ENCODE measurements at places on chromosomes 12 and 14.
A peak's percentile ranks its signal among the peaks of the same experiment; 100 is the strongest.

DNA sequence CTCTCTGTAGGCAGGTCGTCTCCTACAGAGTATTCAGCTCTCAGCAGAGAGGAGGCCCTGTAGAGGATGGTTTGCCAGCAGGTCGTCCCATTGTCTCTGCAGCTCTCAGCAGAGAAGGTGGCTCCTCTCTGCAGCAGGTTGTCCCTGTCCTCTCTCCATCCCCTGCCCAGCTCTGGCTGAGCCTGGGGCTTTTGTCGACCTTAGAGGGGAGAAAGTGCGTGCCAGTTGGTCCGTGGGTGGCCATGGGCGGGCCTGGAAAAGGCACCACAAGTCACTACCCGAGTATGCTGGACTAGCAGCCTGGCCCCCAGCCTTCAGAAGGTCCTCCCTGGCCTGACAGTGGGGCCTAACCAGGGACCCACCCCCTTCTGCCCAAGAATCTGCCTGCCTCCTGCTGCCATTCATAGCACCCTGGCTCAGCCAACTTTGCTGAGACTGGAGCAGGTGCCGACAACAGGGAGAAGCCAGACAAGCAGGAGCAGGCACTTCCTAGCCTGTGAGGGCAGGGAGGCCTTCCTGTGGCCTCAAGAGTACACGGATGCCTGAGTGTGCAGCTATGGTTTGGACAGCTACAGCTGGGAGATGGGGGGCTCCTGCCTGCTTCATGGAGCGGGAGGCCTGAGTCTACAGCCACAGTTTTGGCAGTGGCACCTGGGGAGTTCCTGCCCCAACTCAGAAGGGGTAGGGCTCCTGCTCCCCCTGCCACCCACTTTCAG is 59.7 kb upstream of the KCNH3 start:
- DNase-seq, result no peak

GRCh38 chr12:131204416-131205274 is 250.9 kb downstream of the ADGRD1 start:
- no peak for DNase-seq

- no peak for DNase-seq
Observed at GRCh38 chr14:69013943-69014782, 35.1 kb upstream of the ACTN1 start.

DNA sequence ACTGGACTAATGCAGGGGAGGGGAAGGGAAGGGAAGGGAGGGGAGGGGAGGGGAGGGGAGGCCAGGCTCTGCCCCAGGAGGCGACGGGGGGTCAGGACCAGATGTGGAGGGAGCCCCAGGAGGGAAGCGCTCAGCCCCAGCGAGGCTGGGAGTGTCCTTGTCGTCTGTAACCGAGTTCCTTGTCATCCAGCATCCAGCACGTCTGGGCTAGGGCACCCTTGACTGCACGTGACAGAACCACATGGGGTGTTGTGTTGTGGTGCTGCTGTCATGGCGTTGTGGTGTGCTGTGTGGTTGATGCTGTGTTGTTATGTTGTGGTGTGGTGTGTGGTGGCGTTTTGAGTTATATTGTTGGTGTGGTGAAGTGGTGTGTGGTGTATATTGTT is 28.4 kb upstream of the SFSWAP start:
- DNase-seq, result peak; percentile 59

GRCh38 chr14:100568164-100568997 is 18.8 kb downstream of the BEGAIN start:
- DNase-seq, result no peak

GRCh38 chr12:98999559-98999958 is 354.5 kb downstream of the APAF1 start:
- no peak for DNase-seq

DNA sequence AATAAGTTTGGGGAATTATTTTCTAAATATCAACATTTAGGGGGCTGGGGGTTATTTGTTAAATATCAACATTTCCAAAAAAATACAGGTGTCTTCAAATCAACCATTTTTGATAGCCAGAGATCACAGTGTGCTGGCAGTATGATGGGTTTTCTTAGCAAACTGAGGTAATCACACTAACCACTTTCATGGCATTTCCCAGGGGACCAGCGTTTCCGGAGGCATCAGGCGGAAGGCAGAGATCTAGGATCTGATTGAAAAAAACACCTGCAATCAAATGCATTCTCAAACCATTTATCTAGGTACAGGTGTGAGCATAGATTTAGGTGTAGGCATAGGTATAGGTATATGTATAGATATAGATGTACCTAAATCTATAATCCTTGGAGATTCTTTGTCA is 34.6 kb downstream of the GLRX5 start:
- DNase-seq, result no peak

DNA sequence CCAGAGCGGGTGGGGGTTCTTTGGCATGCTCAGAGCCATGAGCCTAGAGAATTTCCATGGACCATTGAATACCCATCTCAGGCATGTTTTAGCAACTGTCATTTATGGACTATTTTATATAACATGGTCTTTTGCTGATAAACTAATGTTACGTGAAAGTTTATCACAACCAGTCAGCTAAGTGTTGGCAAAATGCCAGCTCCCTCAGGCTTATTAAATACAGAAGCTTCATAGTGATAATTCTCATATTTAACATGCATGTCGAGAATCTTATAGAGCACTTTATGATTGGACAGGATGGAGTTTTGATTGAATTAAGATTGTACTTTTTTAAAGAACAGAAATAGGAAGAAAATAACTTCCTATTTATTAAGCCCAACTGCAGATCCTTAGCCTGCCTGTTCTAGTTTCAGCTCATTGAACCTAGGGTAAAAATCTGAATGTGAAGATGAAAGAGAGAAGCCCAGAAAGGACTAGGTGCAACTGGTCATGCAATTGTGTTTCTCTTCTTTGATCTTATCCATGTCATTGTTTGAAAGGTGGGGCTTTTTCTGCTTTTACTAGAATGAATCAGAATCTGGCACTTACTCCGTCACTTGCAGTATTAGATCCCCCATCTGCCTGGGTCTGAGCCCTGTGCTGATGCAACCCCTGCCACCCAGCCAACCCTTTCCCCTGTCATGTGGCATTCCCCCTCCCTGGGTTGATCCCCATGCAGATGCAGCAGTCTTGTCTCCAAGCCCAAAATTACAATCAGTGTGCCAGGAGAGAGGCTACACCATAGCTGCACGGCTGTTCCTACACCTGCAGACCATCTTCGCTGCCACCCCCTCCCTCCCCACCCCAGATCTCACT is 134.6 kb upstream of the EVL start:
- DNase-seq, result no peak

DNA sequence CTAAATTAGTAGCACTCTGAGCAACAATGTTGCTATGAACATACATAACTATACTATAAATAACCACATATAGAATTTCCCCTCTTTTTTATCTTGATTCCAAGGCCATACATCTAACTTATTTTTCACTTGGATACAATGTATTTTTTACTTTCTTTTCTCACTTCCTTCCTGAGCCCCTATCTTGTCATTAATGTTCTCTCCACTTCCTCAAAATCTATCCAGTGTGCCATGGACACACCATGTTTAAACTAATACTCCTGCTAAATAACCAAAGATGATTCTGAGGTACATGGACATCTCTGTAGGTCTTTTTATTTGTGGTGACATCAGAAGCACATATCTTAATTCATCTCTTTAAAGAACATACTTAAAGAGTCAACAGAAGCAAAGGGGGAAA is 251.2 kb downstream of the C12orf42 start:
- DNase-seq, result no peak

DNA sequence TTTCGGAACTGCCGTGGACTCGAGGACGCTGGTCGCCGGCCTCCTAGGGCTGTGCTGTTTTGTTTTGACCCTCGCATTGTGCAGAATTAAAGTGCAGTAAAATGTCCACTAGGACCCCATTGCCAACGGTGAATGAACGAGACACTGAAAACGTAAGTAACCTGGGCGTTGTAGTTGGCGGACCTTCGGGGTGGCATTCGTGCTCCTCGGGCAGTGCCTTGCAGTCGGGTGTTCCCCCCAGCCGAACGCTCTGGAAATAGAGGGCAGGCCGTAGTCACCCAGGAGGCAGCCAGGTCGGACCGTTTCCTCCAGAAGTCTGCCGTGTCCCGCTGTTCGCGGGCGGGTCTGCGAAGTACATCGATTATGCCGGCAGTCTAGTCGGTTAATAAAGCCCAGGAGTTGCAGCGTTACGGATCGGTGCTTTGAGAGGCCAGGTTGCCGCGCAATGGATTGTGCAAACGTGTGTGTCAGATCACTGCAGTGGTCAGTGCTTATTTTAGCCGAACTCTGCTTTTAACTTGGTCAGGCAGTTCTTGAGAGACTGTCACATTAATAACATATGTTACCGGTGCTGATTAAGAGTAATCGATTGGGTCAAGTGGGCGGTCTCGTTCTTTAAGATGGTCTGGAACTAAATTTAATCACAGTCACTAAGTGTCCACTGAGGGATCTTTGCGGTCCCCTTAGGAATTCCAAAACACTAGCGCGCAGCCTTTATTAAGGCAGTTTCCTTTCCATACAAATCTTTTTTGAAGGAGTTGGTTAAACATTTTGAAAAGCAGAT is 906 bp downstream of the MARK3 start:
- peak; percentile 28 for DNase-seq

- DNase-seq, result peak; percentile 65
Observed at GRCh38 chr12:93502802-93503623, 35.7 kb downstream of the MRPL42 start.

DNA sequence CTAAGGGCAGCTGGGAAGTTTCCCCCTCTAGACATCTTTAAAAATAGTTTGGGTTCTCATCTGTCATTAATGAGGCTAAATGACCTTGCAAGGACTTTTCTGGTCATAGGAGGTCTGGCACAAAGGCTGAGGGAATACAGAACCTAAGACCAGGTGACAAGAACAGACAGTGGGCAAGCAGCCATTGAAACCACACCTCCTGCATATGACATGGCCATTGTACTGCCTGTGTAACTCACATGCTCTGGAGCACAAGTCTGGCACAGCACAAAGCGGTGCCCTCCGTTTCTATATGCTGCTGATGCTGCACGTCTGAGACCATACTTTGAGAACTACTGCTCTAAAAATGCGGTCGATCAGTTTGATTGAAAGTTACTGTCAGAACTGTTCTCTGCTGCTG is 143.3 kb downstream of the APAF1 start:
- no peak for DNase-seq

DNA sequence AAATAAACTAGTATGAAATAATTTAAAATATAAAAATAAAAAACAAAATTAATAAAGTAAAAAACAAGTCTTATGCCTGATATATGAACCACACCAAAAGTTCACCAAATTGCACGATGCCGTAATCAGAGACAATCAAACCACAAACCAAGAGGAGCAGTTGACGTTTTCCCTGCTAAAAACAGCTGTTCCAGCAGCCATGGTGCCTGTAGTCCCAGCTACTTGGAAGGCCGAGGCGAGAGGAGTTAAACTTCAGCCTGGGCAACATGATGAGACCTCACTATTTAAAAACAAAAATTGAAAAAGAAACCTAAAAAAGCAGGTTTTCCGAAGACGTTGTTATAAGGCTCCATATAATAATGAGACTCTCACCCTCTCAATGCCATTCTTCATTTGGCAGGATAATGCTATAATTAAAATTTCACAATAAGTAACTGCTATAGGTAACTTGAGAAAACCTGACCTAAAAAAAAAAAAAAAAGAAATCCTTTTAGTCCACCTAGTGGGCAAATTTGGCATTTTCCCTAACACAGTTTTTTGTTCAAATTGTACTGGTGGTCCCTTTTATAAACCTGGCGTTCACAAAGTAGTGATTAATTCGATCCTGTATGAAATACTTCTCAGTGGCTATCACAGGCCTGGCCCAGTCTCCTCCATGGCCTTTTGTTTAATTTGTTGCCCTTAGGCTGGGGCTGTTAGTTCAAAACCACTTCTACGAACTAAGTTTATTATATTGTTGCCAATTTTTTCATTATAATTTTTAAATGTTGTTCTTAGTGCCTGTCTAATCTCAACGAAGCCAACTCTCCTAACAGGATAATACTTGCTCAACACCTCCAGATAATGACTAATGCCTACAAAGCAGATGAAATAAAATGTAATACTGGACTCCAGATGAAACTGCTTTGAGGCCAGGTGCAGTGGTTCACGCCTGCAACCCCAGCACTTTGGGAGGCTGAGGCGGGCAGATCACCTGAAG is 62.1 kb downstream of the TNFAIP2 start:
- DNase-seq, result no peak

GRCh38 chr12:132812631-132813305 is 15.9 kb downstream of the GOLGA3 start:
- DNase-seq, result peak; percentile 13

GRCh38 chr12:92511786-92512185 is 191.0 kb upstream of the PLEKHG7 start:
- DNase-seq, result no peak

DNA sequence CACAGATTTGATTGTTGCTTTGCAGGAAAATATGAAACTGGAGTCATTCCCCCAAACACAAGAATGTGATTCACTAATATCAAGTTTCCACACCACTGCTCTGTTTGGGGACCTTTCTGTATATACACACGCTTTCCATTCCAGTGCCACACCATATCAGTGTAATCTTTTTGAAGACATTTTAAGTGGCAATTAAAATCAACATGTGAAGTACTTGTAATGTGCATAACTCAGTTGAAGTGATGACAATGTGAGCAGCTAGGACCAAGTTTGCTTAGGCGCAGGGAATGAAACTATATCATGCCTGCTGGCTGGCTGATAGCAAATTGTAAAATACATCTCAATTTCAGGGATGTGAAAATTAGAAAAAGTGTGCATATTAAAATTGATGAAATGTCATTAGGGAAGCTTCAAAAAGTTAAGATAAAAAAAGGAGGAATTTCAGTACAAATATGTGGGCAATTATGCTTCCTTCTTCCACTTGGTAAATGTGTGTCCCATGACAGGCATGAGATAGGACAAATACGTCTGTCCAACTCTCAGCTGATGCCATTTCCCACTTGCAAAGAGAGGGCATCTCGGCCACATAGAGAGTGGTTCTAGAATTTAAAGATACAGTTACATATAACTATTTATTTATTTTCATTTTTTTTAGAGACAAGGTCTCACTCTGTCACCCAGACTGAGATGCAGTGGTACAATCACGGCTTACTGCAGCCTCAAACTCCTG is 43.7 kb downstream of the HSPB8 start:
- DNase-seq, result no peak

GRCh38 chr12:117028254-117028653 is 71.0 kb downstream of the TESC start:
- DNase-seq, result no peak

- DNase-seq, result no peak
Observed at GRCh38 chr14:35740215-35740614, 68.9 kb downstream of the RALGAPA1 start.

- no peak for DNase-seq
Observed at GRCh38 chr12:96354326-96354725, 45.9 kb downstream of the CDK17 start.

- DNase-seq, result no peak
Observed at GRCh38 chr14:80054020-80054419, 157.3 kb downstream of the DIO2 start.

GRCh38 chr12:6607751-6608591 is 792 bp upstream of the CHD4 start:
- peak; percentile 74 for DNase-seq

GRCh38 chr14:105987563-105987962 is 461.2 kb downstream of the TMEM121 start:
- no peak for DNase-seq

DNA sequence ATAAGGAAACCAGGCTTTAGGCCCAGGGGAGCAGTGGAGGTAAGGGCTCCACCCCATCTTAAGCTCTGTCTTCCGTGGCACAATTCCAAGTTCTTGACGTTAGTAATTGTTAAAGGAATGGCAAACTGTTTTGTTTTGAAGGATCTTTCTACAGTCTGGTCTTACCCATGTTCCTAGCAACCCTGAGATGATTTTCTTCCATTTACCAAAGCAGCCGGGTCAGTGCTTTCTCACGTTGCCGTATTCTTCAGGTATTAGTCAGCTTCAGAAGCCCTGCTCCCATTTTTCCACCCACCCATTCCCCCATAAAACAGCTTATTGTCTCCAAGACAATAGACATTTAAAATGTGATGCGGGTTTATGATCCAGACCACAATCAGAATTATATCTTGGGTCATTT is 10.3 kb downstream of the NRIP2 start:
- DNase-seq, result no peak
